ENCODE measurements at places on chromosomes 6 and 20. TPM values are rescaled to one million over a fixed set of nuclear protein-coding genes. Genes with fewer than 3 reads are reported as not detected.

GRCh38 chr6:141026504-141026903 lies 1106.2 kb upstream of the GJE1 start:
- DNase-seq = no peak

GRCh38 chr6:137722749-137723272 lies 144.2 kb upstream of the TNFAIP3 start:
- no peak for DNase-seq

GRCh38 chr6:85864453-85865401 lies 222.0 kb upstream of the SYNCRIP start:
- DNase-seq = no peak

DNA sequence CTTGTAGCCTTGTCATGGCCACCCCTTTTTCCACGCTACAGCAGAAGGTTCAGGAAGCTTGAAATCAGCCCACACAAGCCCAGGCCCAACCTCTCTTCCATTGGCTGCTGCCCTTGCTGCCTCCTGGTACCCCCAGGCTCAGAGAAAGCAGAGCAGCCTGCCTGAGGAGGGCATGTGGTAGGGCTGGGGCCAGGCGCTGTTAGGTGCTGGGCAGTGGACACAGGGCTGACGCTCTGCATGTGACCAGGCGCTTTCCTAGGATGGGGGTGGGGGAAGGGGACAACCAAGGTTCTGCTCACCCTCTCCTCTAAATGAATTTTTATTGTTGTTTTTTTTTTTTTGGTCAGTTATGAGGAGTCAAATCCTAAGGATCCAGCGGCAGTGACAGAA lies 36.3 kb upstream of the ID1 start:
- no peak for DNase-seq

- DNase-seq = no peak
These were observed 650 bp upstream of the CD2AP start for GRCh38 chr6:47476781-47477496.

DNA sequence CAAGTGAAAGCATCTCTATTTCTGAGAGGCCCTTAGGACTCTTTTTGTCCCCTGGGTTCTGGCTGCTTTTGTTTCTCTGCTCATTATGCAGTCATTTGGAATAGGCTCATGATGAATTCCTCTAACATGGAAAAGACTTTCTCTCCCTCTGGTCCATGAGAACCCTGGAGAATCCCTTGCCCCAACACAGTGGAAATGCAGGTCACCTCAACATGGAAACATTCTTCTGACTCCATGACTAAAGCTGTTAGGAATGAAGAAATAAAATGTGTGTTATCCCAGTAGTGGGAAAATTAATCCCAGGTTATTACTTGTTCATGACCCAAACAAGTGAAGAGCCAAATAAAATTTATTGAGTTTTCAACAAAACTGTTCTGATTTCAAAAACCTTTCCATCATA lies 458.6 kb downstream of the EPM2A start:
- no peak for DNase-seq

BANF2 gene
- not detected for total RNA-seq

DNA sequence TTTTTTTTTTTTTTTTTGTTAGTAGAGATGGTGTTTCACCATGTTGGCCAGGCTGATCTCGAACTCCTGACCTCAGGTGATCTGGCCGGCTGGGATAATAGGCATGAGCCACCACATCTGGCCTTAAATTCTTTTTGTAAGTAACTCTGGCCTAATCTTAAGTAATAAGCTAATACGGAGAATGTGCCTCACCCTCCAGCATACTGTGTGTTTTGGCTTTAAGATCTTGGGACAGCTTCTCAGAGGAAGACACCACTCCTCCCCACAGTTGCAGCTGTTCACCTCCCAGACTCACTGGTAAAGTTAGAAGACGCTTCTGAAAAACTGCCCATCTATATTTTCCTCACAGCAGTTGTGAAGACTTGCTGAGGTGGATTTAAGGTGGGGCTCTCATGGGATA lies 120.8 kb downstream of the CCDC170 start:
- no peak for DNase-seq

LY6G6C gene
- total RNA-seq = not detected

SLC35B2 gene
- 631 TPM for total RNA-seq

SOBP gene
- 0.12 TPM for total RNA-seq

DNA sequence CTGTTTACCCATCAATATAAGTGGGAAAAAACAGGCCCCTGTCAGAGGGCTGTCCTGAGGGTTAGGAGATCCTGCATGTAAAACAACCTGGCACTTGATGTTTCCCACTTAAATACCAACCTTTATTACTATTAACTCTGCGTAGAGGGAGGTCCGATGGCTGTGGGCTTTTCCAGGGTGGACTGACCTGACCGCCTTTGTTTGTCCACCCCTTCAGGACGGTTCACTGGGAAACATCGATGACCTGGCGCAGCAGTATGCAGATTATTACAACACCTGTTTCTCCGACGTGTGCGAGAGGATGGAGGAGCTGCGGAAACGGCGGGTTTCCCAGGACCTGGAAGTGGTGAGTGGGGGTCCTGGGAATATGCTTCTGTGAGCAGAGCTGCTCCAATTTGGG lies 47.3 kb downstream of the SASH1 start:
- DNase-seq = no peak

DNA sequence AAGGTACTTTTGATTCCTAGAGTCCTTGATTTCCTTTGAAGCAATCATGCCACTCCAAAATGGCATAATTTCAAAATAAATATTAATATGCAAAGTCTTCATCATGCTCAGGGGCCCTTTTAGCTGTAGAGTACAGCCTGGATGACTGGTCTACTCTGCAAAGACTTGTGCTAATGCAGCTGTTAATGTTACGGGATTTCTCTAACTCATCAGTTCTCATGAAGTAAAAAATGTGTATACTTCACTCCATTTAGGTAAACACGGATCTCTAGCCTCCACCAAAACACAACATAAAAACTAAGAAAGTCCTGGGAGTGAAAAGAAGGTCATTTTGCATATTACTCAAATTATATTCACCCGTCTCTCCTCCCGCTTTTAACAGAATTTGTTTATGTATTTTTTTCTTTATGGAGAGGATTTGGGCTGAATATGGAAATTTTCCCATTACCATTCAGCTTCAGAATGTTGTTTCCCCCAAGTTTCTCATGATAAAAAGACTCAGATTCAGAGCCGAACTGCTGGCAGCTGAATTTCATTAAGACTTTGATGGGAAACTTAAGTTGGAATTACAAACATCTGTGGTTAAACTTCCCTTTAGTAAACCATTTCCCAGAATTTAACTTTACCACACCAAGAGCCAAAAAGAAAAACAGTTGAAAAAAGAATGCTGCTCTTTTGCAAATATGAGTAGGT lies 8.7 kb downstream of the LAMA4 start:
- no peak for DNase-seq

MUCL3 gene
- total RNA-seq = not detected

ACSS1 gene
- not detected for total RNA-seq

TBX18 gene
- total RNA-seq = 16.4 TPM

- no peak for DNase-seq
These were observed 14.1 kb upstream of the SLC22A2 start for GRCh38 chr6:160272707-160273106.

GRCh38 chr20:64176551-64176950 lies 12.3 kb downstream of the MYT1 start:
- no peak for DNase-seq

DNA sequence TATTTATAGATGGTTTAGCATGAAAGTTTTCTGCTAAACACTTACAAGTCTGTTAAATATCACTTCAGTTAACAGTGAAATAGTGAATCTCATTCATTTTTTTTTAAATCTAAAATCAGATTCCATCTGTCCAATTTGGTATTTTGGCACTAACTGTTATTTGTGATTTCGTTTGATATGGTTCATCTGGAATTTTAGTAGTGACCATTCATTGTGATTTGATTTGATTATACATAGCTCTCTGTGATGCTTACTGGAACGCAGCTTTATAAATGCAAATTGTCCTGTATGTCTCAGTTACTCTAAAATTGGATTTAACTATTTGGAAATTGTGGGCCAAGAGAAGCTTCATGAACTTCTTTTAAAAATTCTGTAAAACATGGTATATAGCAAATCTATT lies 571.5 kb downstream of the EYS start:
- no peak for DNase-seq

DNA sequence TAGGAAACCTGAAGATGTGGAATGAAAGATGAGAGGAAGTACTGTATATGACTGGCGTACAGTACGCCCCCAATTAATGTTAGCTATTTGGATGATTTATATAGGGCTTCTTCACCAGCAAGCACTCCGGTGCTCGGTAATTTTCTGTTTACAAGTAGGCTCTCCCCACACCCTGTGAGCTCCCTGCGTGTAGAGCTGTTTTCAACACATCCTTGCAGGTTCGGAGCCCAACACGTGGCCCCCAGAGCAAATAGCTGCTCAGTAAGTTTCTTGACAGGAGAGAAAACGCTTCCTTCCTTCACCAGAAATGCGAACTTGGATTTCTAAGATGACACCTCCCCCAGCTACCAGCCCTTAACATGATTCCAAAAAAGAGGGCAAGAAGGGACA lies 1.2 kb upstream of the RAB22A start:
- DNase-seq = no peak

DNA sequence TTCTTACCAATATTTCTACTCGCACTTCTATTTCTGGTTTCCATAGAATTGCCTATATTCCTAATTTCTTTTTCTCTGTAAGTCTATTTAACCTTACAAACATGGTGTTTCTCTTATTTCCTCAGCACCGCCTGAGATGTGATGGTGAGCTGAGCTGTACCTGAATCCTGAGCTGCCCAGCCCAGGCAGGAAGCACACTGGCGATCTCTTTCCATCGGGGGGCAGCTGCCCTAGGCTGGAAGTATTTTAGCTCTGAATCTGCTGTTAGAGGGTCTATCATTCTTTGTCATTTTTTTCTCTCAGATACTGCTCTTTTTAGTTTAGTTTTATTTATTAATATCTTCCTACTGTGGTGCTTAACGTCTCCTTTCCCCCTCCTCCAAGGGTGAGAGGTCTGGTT lies 173.4 kb upstream of the SLC35B3 start:
- no peak for DNase-seq

TRMT6 gene
- total RNA-seq = 14.6 TPM

DNA sequence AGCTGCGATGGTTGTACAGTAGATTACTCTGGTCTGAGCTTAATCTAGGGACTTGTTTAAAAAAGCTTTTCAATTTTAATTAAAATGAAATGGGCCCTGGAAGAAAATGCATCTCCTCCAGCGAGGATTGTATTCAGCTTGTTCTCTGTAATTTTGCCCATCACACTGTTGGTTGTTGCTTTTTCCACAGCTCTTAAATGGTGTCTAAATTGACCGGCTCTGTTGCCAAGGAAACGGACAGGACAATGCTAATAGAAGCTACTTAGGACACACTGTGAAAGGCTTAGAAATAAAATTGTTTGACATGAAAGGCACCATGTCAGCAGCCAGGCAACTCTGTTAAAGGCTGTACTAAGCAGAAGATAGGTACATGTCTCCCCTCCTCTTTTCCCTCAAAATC lies 116.7 kb upstream of the NRSN1 start:
- no peak for DNase-seq

DNA sequence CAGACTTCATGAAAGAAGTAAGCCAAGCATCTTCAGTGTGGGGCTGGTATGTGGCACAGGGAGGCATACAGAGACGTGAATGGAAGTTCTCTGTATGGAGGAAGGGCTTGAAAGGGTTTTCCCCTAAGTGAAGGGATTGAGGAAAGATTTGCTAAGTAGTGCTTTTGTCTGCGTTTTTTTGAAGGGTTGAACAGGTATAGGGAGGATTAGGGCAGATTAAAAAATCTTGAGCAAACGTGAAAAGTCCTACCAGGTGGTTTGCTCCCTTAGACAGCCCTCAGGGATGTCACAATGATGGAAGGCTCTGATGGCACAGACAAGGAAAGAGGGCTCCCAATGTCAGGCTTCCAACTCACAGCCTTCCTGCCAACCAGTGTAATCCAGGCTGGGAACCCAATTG lies 181.7 kb upstream of the TAB2 start:
- no peak for DNase-seq

DNA sequence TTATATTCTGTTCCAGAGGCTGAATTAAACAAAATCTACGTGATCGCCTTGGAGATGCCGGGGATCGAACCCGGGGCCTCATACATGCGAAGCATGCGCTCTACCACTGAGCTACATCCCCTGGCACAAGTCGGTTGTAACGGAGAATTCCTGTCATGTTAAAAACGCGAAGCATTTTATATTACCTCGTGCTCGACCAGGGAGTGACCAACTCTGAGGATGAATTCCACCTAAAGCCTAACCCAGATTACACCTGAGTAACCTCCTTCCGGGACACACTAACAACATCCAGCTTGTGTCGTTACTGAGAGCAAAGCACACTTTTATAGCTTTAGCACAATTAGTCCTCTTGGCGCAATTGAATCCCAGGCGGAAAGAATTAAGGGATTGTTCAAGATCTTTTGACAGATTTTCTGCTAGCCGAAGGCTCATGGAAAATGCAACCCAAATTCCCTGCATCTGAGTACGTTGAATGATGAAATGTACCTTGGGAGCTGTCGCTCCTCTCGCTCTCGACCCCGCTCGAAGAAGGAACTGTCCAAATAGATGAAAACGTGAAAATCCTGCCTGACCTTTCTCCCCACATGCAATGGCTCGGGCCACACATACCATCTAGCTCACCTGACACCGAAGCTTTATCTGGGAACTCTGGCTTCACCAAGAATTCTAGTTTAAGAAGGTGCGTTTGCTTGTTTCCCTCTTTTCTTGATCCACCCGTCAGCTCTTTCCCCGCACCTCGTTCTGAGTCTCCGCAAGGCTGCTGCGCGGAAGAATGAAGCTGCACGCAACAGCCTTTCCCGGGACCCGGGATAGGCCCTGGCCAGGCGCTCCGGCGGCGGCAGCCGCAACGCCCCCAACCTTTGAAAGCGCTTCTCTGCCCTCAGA lies 148.3 kb downstream of the GPX5 start:
- peak; percentile 32 for DNase-seq

- no peak for DNase-seq
These were observed 57.5 kb downstream of the CYB5R4 start for GRCh38 chr6:83917001-83917400.

ABHD16B gene
- total RNA-seq = not detected

GRCh38 chr6:15096894-15097837 lies 148.7 kb upstream of the JARID2 start:
- DNase-seq = no peak

DNA sequence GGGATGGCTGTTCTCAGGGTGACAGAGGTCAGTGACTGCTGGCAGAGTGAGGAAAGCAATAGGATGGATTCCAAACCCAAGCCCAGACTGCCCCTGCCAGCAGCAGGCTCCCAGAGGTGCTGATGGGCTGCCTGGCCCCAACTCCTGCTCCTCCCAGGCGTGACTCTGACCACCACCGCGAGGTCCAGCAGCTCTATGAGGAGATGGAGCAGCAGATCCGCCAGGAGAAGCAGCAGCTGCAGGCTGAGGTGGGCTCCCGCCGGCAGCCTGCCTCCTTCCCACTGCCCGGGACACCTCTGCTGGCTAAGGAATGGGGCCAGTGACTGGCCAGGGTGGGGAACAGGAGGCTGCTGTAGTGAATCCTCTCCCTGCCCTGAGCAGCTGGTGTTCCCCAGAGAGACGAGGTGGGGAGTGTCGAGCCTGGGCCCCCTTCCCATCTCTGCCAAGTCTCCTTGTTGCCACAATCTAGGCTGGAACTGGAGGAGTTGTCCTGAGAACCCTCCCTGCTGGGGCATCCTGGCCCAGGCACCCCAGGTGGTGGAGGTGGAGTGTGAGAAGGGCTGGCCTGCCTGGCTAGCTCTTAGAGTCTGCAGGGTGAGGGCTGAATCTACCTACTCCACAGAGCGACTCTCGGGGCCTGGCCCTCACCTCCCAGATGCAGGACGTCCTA lies 20.4 kb downstream of the RAB44 start:
- no peak for DNase-seq
